ENCODE measurements at places on chromosomes 13 and 19. TPM values are rescaled to one million over a fixed set of nuclear protein-coding genes. Genes with fewer than 3 reads are reported as not detected.

Gene PTPRH
- 0.64 TPM for polyA plus RNA-seq

Gene NPAS1
- polyA plus RNA-seq, result 2.8 TPM

Gene UPK1A
- not detected for polyA plus RNA-seq

Gene LNX2
- polyA plus RNA-seq, result 4.4 TPM

Gene SRRM5
- polyA plus RNA-seq, result 0.44 TPM

Gene DNM2
- 74.4 TPM for polyA plus RNA-seq

GRCh38 chr19:20422216-20423205, 143.1 kb downstream of the ZNF737 start:
- DNase-seq, result peak; percentile 16

GRCh38 chr13:73717632-73718031, 416.6 kb downstream of the KLF12 start:
- no peak for DNase-seq

DNA sequence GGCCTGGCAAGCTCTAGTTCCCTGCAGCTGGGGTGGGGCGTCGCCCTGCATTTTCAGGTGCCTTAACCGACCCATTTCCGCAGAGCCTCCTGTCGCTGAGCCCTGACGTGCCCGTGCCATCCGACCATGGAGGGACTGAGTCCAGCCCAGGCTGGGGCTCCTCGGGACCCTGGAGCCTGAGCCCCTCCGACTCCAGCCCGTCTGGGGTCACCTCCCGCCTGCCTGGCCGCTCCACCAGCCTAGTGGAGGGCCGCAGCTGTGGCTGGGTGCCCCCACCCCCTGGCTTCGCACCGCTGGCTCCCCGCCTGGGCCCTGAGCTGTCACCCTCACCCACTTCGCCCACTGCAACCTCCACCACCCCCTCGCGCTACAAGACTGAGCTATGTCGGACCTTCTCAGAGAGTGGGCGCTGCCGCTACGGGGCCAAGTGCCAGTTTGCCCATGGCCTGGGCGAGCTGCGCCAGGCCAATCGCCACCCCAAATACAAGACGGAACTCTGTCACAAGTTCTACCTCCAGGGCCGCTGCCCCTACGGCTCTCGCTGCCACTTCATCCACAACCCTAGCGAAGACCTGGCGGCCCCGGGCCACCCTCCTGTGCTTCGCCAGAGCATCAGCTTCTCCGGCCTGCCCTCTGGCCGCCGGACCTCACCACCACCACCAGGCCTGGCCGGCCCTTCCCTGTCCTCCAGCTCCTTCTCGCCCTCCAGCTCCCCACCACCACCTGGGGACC, 1.2 kb downstream of the ZFP36 start:
- no peak for DNase-seq

DNA sequence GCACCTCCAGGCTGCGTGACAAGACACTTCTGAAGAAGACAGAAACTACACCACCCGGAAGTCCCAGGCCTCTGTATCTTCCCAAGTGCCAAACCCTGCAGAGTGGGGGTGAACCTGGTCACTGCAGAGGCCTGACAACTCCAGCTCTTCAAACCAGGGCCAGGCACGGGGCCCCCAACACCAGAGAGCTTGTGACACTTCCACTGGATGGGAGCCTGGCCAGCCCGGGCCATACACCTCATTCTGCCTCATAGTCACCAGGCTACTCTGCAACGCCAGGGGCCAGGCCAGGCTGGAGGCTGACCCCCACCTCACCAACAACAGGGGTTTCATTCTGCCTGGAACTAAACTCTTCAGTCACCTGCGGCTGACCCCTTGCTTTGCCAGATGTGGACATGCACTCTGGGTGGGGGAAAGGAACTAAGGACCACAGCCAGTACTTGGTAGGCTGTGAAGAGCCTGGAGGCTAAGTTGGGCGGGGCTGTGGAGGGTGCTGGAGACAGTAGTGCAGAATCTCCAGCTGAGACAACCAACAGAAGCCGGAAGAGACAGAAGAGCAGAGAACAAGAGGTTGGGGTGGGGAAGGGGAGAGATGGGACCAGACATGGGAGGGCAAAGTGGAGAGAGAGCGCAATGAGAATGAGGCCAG, 23.0 kb downstream of the TUBA3C start:
- DNase-seq, result no peak

DNA sequence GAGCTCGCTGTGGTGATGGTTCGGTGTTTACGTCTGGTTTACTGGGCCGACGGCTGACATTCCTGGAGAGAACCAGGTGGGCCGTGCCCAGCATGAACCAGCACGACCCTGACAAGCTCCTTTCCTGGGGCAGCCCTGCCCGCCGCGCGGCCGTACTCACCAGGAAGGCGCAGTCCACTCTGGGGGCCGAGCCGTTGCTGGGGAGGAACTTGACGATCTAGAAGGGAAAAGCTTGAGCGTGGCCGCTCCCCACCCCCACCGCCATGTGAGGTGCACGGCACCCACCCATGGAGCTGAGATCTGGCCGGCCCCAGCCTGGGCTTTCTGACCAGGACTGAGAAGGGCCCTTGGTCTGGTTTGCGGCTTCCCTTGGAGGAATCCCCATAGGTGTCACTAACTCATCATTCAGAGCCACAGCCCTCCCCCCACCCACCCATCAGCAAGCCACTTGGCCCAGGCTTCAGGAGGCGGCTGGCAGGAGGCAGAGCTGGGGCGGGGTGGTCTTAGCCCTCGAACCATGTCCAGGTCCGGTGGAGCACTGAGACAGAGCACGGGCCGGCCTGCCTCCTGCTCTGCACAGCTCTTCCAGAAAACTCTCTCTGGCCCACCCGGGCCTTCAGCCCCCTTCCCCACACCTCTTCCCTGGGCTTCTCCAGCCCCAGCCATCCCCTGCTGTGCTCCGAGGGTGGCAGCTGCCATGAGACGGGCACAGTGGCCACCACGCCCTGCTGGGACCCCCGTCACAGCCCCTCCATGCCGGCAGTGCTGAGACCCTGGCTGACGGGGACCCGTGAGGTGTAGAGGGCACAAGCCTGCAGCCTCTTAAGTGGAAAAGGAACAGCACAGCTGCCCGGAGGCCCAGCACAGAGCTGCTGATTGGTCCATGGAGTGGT, 6.2 kb downstream of the ATP4B start:
- no peak for DNase-seq

DNA sequence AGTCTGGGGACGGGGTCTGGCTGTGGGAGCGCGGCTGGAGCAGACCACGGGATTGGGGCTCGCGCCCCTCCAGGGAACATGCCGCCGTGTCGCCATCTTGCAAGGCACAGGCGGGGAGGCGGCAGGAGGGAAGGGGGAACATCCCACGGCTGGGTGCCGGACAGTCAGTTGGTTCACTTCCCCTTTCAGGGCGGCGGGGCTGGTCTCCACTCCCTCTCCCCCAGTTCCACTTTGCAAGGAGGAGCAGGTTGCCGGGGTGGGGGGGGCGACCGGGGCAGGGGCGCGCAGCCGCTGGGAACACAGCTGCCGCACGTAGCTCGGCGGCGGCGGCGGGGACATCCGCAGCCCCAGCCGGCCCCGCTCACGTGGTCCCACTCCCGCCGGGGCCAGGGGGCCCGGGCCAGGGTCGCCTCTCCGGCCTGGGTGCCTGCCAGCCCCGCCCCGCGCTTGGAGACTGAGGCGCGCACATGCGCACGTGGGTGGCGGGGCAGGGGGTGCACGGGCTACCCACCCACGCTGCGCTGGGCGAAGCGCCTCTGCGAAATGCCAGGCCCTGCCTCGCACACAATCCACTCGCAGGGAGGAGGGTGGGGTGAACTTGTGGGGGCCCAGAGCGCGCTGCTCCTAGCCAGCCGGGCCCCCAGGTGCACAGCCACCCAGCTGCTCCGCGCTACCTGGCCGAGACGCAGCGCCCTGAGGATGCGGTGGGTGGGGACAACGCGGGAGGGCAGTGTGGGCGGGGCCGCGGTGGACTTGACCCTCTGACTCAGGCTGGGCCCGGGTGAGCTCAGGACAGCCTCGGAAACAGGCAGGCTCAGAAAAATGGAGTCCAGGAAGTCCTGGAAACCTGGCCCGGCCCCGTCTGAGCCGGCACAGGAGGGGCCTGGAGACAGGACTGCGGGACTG, 6.4 kb downstream of the KLF16 start:
- peak; percentile 77 for DNase-seq

GRCh38 chr19:17555929-17556813, 722 bp downstream of the COLGALT1 start:
- DNase-seq, result peak; percentile 74

DNA sequence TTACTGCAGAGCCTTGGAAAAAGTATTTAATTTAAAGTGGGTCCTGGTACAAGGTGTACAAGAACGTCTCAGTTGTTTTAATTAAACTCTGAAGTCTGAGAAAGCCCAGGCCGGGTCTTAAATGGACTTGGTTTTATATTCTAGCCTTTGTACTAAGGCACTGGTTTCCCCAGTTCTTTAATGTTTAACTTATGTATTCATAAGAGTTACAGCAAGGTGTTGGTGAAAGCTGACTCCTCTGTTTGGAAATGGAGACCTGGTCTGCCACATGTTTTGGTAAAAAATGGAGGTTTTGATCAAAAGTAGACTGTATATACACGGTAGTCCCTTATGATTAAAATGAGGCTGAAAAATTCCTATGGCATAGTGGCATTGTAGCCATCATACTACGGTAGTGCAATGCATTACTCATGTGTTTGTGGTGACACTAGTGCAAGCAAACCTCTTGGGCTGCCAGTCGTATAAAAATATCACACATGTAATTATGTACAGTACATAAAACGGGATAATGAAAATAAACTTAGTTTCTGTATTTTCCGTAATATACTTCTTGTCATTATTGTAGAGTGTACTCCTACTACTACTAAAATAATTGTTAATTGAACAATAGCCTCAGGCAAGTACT, 883.4 kb upstream of the SPRY2 start:
- no peak for DNase-seq

DNA sequence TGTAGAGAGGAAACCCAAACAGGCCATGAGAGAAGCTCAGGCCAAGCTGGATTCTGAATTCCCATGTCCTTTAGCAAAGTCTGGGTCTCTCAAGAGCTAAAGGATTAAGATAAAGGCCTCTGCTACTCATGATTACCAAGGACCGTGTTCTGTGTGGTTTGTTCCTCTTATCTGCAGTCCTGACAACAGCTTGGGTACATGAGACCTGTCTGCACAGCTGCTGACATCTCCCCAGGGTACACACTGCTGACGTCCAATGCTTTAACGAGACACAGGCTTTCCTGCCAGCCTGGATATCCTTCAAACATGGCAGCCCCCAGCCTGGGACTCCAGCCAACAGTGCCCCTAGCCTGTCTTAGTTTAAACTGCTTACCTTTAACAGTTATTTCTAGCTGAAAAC, 211.0 kb downstream of the SLC7A1 start:
- DNase-seq, result peak; percentile 6

GRCh38 chr19:42577016-42577415, 17.7 kb downstream of the CEACAM8 start:
- DNase-seq, result no peak

- no peak for DNase-seq
These were observed 51.7 kb upstream of the SIAH3 start for GRCh38 chr13:45903051-45903813.

GRCh38 chr19:54186351-54186750, 3.0 kb downstream of the MBOAT7 start:
- DNase-seq, result no peak
